ENCODE measurements at places on chromosomes 7 and 10.

DNA sequence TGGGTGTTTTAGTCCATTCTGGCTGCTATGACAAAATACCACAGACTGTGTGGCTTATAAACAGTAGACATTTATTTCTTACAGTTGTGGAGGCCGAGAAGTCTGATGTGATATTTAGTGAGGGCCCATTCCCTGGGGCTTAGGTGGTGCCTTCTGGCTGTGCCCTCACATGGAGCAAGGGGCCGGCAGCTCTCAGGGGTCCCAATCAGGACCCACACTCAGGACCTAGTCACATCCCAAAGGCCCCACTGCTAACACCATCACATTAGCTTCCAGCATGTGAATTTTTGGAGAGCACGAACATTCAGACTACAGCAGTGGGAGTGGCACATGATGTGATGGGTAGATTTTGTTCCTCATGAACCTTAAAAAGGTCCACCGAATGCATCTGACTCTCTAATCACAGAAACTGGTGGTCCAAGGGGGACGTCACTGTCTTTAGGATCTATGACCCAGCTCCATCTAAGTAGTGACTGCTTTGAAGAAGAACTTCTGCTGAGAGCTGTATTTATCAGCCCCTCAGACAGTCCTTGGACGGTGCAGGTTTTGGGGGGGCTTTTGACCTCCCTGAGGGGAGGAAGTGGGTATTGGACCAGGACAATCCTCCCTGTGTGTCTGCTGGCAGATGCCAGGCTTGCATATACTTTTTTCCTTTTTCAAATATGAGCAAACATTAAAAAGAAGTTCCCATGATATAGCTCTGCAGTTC lies 154.5 kb upstream of the ZNF32 start:
- H3K4me3 ChIP-seq: no peak overlapping the region
- peaks cover 36% of the 10 kb centered on the region for H3K27me3 ChIP-seq
- DNase-seq: no peak
- peaks cover 7% of the 10 kb centered on the region for H3K4me1 ChIP-seq
- H3K36me3 ChIP-seq: no peaks in the 10 kb centered on the region
- no peak overlapping the region for H3K27ac ChIP-seq

GRCh38 chr7:104980841-104981671 lies 32.9 kb upstream of the KMT2E start:
- H3K36me3 ChIP-seq: no peaks in the 10 kb centered on the region

- no peaks in the 10 kb centered on the region for H3K4me1 ChIP-seq
- no peak overlapping the region for H3K27ac ChIP-seq
- DNase-seq: no peak
- H3K4me3 ChIP-seq: no peak overlapping the region
- peaks cover 36% of the 10 kb centered on the region for H3K36me3 ChIP-seq
- no peaks in the 10 kb centered on the region for H3K27me3 ChIP-seq
These were observed 8.7 kb upstream of the BHLHA15 start for GRCh38 chr7:98202367-98203195.

- no peak overlapping the region for H3K4me3 ChIP-seq
- H3K27ac ChIP-seq: peak overlapping the region; percentile 56
- peaks cover 11% of the 10 kb centered on the region for H3K36me3 ChIP-seq
These were observed 2.9 kb downstream of the MTPAP start for GRCh38 chr10:30346131-30346530.

GRCh38 chr7:115678086-115678982 lies 352.2 kb downstream of the TFEC start:
- H3K4me3 ChIP-seq: no peak overlapping the region
- H3K27me3 ChIP-seq: no peaks in the 10 kb centered on the region
- H3K27ac ChIP-seq: peak overlapping the region; percentile 41

DNA sequence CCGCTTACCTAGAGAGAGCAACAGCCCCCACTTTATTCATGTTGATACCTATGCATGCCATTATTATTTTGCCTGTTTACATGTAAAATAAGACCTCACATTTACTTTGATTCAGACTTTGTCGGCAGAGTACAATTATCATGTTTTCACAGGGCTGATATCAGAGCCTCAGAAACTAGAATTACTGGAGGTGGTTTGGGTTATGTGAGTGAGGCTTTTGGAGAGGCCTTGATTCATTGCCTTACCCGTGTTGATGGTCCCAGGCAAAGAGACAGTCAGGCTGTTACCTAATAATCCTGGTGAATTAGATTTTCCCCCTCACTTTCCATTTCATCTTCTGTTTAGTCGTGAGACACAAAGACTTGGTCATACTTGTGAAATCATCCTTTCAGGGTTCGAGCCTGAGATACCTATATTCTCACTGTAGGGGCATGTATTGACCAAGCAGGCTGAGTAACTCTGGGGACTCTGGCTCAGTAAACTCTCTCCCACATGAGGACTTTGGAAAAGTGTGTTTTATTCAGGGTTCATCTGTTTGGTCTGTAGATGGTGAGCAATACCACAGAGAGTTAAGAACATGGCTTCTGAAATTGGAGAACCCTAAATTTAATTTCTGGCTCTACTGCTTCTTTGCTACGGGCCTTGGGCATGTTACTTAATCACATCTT lies 150.9 kb downstream of the CELF2 start:
- no peak for DNase-seq
- peaks cover 39% of the 10 kb centered on the region for H3K27me3 ChIP-seq
- H3K4me1 ChIP-seq: peaks cover 27% of the 10 kb centered on the region
- no peaks in the 10 kb centered on the region for H3K36me3 ChIP-seq
- H3K27ac ChIP-seq: peak overlapping the region; percentile 45
- H3K4me3 ChIP-seq: no peak overlapping the region

- H3K36me3 ChIP-seq: no peaks in the 10 kb centered on the region
- DNase-seq: no peak
- H3K27me3 ChIP-seq: no peaks in the 10 kb centered on the region
These were observed 42.7 kb downstream of the ZMIZ1 start for GRCh38 chr10:79111427-79111826.

DNA sequence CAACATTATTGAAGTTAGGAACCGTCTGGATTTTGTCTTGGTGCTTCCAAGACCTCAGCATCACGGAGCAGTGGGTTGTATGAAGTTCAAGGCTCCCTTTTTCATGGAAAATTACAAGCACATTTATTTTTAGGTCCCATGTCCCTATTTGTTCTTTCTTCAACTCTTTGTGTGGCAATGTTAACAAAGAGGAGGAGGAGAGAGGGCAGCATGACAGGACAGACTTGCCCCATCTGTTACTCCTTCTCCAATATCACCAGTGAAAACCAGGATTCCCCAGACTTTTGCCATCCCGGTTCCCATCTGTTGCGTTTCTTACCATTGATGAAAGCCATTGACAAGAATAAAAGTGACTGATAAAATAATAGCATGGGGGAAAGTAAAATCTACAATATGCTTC lies 28.6 kb downstream of the EEPD1 start:
- DNase-seq: no peak
- H3K36me3 ChIP-seq: peaks cover 2% of the 10 kb centered on the region
- peaks cover 12% of the 10 kb centered on the region for H3K4me1 ChIP-seq
- no peak overlapping the region for H3K27ac ChIP-seq

GRCh38 chr10:90575125-90575524 lies 282.7 kb downstream of the HTR7 start:
- no peak overlapping the region for H3K4me3 ChIP-seq
- no peak for DNase-seq
- no peaks in the 10 kb centered on the region for H3K36me3 ChIP-seq
- no peaks in the 10 kb centered on the region for H3K27me3 ChIP-seq

- H3K36me3 ChIP-seq: peaks cover 33% of the 10 kb centered on the region
- no peak for DNase-seq
- no peak overlapping the region for H3K27ac ChIP-seq
- H3K4me3 ChIP-seq: no peak overlapping the region
These were observed 53.9 kb downstream of the CHST15 start for GRCh38 chr10:124039483-124040013.

- no peak overlapping the region for H3K4me3 ChIP-seq
- peaks cover 3% of the 10 kb centered on the region for H3K27me3 ChIP-seq
- H3K4me1 ChIP-seq: no peaks in the 10 kb centered on the region
- no peak for DNase-seq
- H3K27ac ChIP-seq: no peak overlapping the region
These were observed 68.8 kb upstream of the RSU1 start for GRCh38 chr10:16886031-16886430.

DNA sequence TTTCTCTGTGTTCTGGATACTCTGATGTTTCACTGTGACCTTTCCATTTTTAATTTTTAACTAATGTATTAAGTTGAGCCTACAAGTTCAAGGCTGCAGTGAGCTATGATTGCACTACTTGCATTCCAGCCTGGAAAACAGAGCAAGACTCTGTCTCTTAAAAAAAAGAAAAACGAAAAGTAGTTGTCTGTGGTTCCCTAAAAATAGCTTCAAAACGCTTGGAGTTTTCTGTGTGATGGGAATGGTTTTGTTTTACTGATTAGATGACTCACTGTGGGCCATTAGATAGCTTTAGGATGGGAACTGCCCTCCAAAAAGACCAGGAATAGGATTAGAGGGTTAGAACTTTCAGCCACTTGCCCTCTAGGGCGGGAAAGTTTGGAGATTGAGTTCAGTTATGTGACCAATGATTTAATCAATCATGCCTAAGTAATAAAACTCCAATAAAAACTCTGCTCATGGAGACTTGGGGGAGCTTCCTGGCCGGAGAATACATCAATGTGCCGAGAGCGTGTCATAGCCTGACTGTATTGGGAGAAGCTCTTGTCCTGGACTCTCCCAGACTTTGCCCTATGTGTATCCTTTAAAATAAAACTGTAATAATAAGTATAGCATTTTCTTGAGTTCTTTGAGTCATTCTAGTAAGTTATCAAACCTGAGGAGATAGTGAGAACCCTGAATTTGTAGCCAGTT lies 147.1 kb downstream of the LYZL1 start:
- H3K4me3 ChIP-seq: no peak overlapping the region
- no peak overlapping the region for H3K27ac ChIP-seq
- DNase-seq: no peak
- no peaks in the 10 kb centered on the region for H3K27me3 ChIP-seq
- peaks cover 7% of the 10 kb centered on the region for H3K36me3 ChIP-seq

- no peaks in the 10 kb centered on the region for H3K27me3 ChIP-seq
- peak overlapping the region; percentile 92 for H3K4me3 ChIP-seq
- H3K4me1 ChIP-seq: peaks cover 71% of the 10 kb centered on the region
- H3K27ac ChIP-seq: peak overlapping the region; percentile 97
- no peak for DNase-seq
These were observed 551 bp downstream of the WASL start for GRCh38 chr7:123748171-123748733.

GRCh38 chr7:22363756-22364422 lies 6.9 kb upstream of the RAPGEF5 start:
- no peaks in the 10 kb centered on the region for H3K36me3 ChIP-seq
- no peak for DNase-seq

- peaks cover 22% of the 10 kb centered on the region for H3K4me1 ChIP-seq
- peak within 1 kb of the TSS; percentile 68 for H3K4me3 ChIP-seq
- no peaks in the 10 kb centered on the region for H3K36me3 ChIP-seq
- H3K27ac ChIP-seq: peak within 1 kb of the TSS; percentile 12
- H3K27me3 ChIP-seq: peaks cover 4% of the 10 kb centered on the region
These were observed at the start of gene MICALL2 for GRCh38 chr7:1458683-1459511. TSS of gene MICALL2 (minus strand) at chr7:1459470. CDS start at chr7:1459326, 144 bp downstream.

GRCh38 chr7:99098824-99099498 lies 44.9 kb downstream of the SMURF1 start:
- peaks cover 16% of the 10 kb centered on the region for H3K4me1 ChIP-seq
- no peak for DNase-seq
- H3K27me3 ChIP-seq: no peaks in the 10 kb centered on the region

DNA sequence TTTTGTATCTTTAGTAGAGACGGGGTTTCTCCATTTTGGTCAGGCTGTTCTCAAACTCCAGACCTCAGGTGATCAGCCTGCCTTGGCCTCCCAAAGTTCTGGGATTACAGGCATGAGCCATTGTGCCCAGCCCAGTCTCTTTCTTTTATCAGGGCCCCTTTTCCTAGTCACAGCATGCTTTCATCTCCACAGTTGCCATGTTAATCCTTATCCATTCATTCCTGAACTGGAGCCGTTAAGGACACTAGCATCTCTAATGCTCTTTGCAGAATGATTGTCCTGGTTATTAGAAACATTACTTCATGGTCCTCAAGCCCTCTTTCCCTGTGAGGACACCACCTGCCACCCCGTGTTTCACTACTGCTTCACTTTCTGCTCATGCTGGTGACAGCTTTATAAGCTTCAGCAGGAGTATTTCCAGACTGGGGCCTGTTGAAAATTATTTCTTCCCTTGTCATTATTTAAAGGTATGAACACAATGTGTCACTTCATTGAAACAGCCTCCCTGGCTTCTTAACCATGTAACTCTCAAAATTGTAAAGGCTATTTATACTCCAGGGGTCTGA lies 313.9 kb downstream of the BMPER start:
- no peak overlapping the region for H3K27ac ChIP-seq
- H3K4me1 ChIP-seq: peaks cover 8% of the 10 kb centered on the region
- H3K4me3 ChIP-seq: no peak overlapping the region
- no peak for DNase-seq

- H3K27me3 ChIP-seq: no peaks in the 10 kb centered on the region
- peaks cover 10% of the 10 kb centered on the region for H3K36me3 ChIP-seq
- H3K4me1 ChIP-seq: peaks cover 9% of the 10 kb centered on the region
- H3K27ac ChIP-seq: no peak overlapping the region
These were observed 46.4 kb downstream of the KMT2E start for GRCh38 chr7:105060437-105060836.

DNA sequence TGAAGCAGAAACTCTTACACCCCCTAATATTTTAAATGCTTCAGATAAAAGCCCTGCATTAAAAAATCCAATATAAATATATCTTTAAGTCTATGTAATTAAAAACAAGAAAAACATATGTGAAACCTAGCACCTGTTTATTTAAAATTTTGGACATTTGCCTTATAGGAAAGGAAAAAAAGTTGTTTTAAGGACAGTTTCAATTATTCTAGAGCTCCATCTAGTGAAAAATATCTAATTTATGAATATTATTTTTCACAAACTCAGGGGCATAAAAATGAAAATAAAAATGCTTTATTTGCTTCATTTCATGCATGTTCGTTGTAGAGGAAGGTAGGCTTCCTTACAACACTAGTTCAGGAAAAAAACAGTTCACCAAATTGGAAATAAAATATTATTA lies 26.1 kb downstream of the ENKUR start:
- H3K27me3 ChIP-seq: no peaks in the 10 kb centered on the region
- H3K4me1 ChIP-seq: peaks cover 3% of the 10 kb centered on the region
- no peak for DNase-seq
- no peaks in the 10 kb centered on the region for H3K36me3 ChIP-seq
- no peak overlapping the region for H3K4me3 ChIP-seq

- H3K4me1 ChIP-seq: no peaks in the 10 kb centered on the region
- H3K36me3 ChIP-seq: no peaks in the 10 kb centered on the region
- no peak overlapping the region for H3K27ac ChIP-seq
- no peak for DNase-seq
These were observed 152.8 kb downstream of the AMPH start for GRCh38 chr7:38478404-38478803.

DNA sequence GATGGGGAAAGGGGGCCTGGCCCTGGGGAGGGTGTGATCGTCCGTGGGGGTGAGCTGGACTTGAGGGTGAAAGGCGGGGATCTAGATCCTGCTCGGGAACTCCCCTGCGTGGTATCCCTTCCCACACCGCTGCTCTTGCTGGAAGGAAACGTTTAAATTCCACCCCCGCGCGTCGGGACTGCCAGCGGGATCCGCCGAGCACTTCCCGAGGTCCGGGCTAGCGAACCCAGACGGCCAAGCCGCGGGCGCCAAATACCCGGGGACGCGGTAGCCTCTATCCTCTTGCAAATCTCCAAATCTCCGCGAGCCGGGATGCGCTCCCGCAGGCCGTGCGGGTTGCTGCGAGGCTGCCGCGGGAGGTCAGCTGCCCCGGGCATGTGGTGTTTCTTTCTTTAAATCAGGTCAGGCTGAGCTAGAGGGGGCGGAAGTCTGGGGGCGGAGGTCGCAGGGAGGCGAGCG lies 904 bp downstream of the NPTX2 start:
- DNase-seq: no peak
- no peaks in the 10 kb centered on the region for H3K36me3 ChIP-seq
- peaks cover 88% of the 10 kb centered on the region for H3K27me3 ChIP-seq
- H3K4me1 ChIP-seq: no peaks in the 10 kb centered on the region
